T-helper 1 cell (primary cell): ENCODE measurements at places on chromosomes 16 and 17.

GRCh38 chr17:40958086-40958953 is 8.4 kb downstream of the KRT39 start:
- DNase-seq, result no peak

DNA sequence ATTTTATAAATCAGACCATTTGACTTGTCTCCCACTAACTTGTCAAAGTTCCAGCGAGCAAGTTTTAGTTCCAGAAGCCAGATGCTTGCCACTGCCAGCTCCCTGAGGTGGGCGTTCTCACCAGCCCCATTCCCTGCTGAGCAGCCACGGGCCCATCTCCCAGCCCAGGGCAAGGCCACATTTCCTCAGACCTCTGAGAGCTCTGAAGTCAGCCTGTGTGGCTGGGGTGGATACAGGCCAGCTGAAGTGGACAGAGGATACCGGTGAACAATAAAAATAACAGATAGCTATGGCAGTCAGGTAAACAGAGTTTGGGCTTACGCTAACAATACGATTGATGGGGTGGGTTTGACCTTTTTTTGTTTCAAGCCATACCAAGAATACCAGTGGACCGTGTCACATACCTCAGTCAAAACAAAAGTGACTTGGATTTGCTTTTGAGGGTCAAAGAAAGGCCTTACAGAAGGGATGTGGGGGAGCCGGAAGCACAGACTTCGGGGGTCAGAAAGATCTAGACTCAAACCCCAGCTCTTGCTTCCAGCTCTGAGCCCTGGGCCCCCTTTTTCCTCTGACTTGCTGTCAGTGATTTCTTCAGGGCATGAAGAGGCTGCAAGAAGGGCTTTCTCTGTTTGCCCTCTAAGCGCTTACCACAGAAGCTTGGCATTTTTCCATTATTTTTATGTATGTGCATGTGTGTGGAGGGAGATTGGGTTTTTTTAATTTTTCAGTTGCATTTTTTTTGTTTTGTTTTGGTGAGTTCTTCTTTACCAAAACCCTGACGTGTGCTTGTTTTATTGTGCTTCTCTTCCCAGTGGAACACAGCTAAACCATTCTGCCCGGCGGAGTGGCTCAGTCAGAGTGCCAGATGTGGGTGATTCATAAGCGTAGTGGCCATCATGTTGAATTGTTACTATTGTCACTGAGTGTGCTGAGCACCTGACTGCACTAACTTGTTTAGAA is 109.9 kb downstream of the GNAO1 start:
- no peak for DNase-seq

- DNase-seq, result no peak
Observed at GRCh38 chr16:2005646-2006045, 4.0 kb downstream of the ZNF598 start.

GRCh38 chr16:67283826-67284555 is 4.7 kb downstream of the PLEKHG4 start:
- no peak for DNase-seq

DNA sequence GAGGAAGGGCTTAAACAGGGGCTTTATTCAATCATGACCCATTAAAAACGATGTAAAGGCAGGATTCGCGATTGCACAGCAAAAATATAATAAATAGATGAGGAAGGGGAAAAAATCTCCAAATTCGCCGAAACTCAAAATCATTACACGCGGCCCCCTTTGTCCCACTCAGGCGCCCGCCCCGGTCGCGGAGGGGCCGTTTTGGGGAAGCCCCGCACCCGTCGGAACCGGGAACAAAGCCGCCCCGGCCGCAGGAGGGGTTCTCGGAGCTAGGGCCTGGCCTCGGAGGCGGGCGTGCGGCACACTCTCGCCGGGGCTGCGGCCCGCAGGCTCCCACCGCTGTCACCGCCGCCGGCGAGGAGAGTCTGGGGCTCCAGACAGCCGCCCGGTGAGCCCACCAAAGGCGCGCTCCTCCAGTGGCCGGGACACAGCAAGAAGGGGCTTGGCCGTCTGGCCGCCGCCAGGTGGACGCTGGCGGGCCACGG is 521 bp downstream of the C16orf87 start:
- DNase-seq, result peak; percentile 20

- DNase-seq, result peak; percentile 13
Observed at GRCh38 chr16:53913099-53913870, 209.3 kb downstream of the FTO start.

- no peak for DNase-seq
Observed at GRCh38 chr16:10609402-10609774, 29.0 kb upstream of the EMP2 start.

DNA sequence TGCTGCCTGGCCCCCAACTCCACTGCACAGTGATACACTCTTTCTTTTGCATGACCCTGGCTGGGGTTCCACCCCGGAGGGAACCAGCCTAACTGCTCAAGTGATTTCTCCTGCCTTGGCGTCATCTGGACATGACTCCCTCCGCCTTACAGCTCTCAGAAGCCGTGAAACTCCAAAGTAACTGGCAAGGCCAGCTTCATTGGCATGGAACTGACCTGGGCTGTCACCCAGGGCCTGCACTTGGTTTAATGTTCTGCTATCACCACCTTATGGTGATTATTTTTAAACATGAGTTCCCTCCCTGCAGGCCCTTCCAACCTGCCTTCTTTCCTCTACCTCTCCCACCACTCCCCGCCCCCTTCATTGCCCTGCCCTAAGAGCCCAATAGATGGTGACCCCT is 139.7 kb upstream of the CDH5 start:
- no peak for DNase-seq

DNA sequence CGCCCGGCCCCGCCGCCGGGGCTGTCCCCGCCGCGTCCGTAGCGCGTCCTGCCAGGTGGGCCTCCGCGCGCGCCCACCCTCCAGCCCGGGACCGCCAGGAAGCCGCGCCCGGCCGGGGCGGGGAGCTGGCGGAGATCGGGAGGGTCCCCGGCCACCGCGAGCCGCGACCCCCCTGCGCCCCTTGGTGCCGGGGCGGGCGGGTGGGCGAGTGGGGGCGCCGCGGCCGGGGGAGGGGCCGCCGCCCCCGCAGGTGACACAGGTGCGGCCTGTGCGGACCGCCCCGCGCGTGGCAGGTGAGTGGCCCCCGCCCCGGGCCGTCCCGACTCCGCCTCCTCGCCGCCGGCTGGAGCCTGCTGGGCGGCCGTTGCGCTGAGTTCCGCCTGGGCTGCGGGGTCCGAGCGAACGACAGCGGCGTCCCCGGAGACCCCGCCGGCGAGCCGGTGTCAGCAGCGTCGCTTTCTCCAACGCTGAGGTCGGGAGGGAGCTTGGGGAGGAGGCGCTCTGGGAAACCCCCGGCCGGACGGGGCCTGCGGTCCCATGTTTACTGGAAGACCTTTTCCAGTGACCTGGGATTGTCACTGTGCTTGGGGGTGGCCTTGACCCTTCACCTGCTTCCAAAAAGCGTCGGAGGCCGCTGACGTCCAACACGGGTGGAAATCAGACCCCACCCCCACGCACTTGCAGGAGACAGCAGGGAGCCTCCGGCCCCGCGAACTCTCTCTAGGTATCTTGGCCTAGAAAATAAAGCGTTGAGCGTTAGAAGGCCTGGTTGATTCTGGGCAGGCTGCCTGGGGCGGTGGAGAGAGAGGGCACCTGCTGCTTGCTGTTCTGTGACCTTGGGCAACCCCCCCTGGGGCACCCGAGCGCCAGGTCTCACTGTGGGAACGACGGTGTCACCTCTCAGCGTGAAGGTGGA is 542 bp downstream of the KLHL36 start:
- DNase-seq, result peak; percentile 26
